Activated T-cell treated with anti-CD3 and anti-CD28 coated beads for 48 hours (primary cell): ENCODE measurements at places on chromosomes 12 and 14.

DNA sequence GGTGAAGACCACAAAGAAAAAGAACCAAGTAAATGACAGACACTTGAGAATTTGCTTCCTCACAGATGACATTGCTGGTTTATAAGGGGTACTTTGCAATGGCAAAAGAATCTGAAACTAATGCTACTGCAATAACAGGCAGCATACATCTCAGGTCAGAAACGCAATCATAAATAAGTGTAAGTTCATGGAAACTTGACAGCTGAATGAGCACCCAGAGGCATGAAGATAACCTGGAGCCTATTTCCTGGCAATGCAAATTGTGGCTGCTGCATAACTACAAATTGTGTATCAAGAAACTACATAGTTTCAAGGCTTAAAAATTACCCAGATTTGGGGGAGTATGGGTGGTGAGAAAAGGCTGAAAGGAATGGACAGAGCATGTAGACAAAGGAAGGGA is 8.5 kb upstream of the MYO1A start:
- DNase-seq: no peak

DNA sequence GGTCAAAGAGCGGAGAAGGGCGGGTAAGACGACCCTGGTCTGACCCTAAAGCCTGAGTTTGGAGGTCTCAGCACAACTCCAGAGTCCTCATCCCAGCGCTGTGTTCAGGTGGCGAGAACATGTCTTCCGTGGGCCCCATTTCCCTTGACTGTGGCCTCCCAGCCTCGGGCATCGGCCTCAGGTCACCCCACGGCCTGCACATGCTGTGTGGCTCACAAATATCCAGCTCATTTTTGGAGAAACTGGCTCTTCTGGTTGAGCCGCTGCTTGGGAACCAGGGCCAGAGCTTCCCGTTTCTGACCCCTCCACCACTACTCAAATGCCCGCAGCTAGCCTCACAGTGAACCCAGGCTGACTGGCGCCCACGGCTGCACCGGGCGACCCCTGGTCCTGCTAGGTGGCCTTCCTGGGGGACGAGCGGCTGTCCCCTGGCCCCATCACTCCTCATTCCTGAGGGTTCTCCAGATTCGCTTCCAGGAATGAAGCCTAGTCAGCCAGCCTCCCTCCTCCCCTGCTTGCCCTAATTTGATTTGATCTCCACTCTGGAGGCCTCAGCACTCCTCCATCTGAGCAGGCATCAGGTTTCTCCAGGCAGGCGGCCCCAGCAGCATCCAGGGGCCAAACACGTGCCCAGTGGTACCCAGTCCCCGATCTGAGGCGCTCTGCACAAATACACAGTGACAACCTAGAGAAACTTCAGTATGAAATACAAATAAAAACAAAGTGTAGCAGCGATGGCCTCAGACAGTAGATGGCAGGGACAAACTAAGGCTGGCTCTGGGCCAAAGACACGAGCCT is 4.7 kb downstream of the P2RX2 start:
- no peak for DNase-seq

DNA sequence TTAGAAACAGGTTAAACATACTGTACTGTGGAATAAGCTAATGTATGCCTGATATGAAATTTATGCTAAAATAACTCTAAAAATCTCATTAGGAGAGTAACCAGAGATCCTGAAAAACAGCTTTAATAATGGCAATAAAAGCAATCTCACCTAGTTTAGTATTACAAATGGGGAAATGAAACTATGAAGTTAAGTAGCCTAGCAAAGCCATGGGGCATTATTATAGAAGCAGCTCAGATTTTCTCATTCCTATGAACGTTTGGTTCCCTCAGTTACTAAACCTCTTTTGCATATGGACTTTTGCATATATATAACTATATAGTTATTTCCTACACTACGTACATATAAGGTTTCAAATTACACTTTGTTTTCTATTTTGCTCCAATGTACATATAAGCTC is 25.0 kb upstream of the APPL2 start:
- DNase-seq: no peak

DNA sequence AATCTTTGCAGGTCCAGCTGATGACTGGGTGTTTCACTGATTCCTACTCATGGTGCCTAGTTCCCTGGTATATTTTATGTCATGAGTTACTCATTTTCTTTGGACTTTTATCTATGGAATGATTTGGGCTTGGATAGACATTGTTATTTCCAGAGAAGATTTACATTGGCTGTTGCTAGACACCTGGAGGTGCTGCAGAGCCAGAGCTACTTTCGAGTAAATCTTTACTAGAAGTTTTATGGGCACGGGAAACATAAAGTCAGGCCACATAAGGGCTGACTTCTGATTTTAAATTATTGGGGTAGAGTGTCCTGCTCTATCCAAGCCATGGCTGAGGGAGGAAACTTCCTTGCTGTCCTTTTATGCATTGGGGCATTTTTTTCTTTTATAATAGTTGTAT is 175.9 kb upstream of the ABCD2 start:
- DNase-seq: no peak

DNA sequence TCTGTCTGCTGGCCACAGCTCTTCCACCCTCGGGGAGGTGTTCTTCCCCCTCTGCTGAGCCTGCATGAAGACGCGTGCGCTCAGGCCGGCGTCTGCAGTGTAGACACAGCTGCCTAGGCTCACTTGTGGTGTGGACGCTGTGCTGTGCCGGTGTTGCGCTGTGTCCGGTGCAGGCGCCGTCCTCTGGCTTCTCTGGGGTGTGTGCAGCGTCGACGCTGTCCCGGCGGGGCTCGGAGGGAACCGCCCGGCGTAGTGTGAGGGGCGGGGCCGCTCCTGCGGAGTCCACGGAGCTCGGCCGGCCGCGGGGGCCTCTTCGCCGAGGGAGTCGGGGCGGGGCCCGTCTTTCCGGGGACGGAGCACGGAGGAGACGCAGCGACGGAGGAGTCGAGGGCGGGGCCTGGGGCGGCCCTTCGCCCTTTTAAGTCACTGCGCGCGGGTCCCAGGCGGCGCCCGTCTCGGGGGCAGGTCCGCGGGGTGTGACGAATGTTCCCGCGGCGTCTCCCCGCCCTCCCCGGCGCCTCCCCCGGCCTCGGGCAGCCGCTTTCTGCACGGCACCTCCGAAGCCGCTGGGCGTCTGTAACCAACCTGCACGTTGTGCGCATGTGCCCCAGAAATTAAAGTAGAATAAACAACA is 45.2 kb downstream of the NOC4L start:
- peak; percentile 94 for DNase-seq

DNA sequence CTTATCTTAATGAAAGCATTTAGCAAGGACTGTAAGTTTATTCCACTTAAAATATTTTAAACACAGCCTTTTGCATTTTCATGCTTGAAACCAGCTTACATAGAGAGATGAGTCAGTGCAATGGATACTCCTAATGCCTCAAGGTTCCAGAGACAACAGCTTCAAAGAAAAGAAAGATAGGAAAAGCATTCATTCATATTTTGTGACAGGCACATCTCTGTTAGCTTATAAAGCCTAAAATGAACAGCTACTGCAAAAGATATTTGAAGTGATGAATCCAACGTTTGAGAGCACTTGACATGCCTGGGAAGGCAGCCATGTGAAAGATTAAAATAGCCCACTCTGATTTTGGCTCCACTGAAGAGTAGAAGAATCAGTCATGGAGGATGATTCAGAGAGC is 814.5 kb downstream of the RPS29 start:
- DNase-seq: no peak

GRCh38 chr12:116392061-116392460 is 114.6 kb upstream of the MED13L start:
- no peak for DNase-seq

- no peak for DNase-seq
Observed at GRCh38 chr14:77649326-77649725, 32.9 kb upstream of the SPTLC2 start.

DNA sequence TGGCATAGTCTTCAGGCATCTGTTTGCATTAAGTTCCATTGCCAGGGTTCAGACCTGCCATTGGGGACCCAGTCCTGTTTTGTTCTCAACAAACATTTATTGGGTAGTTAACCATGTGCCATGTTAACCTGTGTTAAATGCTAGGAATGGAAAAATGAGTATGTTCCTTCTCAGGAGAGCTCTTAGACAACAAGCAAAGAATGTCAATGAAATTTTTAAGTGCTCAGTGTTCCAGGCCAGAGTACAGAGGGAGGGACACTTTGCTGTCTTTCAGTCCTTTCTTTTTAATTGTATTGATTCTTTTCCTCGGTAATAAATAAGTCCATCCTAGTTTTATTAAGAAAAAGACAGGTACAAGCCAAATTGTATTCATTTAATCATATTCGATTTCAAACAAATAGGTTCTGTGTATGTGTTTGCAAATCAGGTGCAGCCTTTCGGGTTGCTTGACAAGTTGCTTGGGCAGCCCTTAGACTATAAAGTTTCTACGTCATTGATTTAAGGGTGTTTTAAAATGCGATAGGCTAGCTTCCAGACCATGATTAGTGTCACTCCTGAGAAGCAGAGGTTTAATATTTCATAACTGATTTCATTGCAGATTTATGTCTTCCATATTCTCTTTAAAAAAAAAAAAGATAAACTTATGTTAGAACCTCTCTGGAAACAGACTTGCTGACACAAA is 123.1 kb downstream of the DERA start:
- DNase-seq: no peak

DNA sequence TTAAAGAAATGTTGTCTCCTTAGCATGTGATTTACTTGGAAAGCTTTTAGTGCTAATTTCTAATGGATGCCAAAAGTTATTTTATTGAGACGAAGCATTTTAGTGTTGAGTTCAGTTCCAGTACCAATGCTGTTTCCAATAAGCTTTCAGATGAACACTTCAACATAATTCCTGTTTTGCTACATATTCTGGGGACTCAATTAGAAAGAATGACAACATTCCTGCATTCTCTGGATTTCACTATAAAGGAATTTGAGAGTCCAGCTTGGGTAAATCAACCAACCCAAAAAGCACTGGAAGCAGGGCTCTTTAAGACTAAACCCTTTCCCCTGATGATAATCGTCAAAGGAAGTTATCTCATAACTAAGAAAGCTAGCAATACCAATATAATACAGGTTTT is 353.0 kb upstream of the TMTC1 start:
- DNase-seq: no peak

- no peak for DNase-seq
Observed at GRCh38 chr12:49783917-49784676, 42.7 kb downstream of the TMBIM6 start.

DNA sequence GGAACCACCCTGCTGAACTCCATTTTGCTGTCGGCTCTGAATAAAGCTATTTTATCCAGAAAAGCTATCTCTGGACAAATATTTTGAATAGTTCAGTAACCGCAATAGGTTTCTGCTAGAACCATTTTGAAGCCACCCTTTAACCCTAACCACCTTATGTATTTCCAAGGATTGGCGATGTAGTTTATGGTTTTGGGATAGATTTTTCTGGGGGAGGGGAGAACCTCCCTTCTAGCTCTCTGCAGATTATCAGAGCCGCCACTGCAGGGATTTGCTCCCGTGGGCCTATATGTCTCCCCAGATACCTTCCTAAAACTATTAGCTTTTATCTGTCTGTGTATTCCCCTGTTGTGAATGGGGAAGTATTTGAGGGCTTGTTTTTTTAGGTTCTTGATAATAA is 1.8 kb upstream of the TUBA1B start:
- DNase-seq: no peak

GRCh38 chr14:22047115-22047514 is 373.5 kb upstream of the OR4E1 start:
- DNase-seq: no peak

GRCh38 chr14:53328841-53329240 is 175.7 kb upstream of the DDHD1 start:
- no peak for DNase-seq

GRCh38 chr12:117850048-117850447 is 118.7 kb downstream of the KSR2 start:
- no peak for DNase-seq

- DNase-seq: no peak
Observed at GRCh38 chr14:24954700-24955037, 95.3 kb downstream of the STXBP6 start.

GRCh38 chr14:39005044-39005880 is 97.8 kb downstream of the SEC23A start:
- DNase-seq: no peak

GRCh38 chr12:104083769-104084475 is 19.6 kb downstream of the HCFC2 start:
- DNase-seq: peak; percentile 43
